ENCODE measurements at places on chromosomes 1 and 21. TPM values are rescaled to one million over a fixed set of nuclear protein-coding genes. Genes with fewer than 3 reads are reported as not detected.

Gene S100A12
- 7.6 TPM for total RNA-seq

Gene GRIK3
- total RNA-seq, result 3.2 TPM

Gene IGSF5
- total RNA-seq, result 0.82 TPM

Gene ETNK2
- 14.7 TPM for total RNA-seq

Gene APOBEC4
- not detected for total RNA-seq

Gene C1orf94
- not detected for total RNA-seq

Gene ZMYND12
- total RNA-seq, result 0.72 TPM

Gene BEST4
- 0.21 TPM for total RNA-seq

Gene FMN2
- total RNA-seq, result 3.4 TPM

Gene PM20D1
- total RNA-seq, result not detected

Gene PRAMEF7
- not detected for total RNA-seq

Measured in tongue (tissue), 3 donors.